ENCODE measurements at places on chromosomes 4 and X.
A peak's percentile ranks its signal among the peaks of the same experiment; 100 is the strongest.

GRCh38 chr4:112736718-112737135 lies 99.8 kb downstream of the LARP7 start:
- no peak for DNase-seq

GRCh38 chrX:18899796-18900380 lies 84.0 kb downstream of the PHKA2 start:
- DNase-seq = peak; percentile 21

GRCh38 chrX:6227453-6227835 lies 1.2 kb downstream of the NLGN4X start:
- peak; percentile 11 for DNase-seq

GRCh38 chr4:184329235-184329634 lies 111.6 kb upstream of the ENPP6 start:
- DNase-seq = peak; percentile 69

DNA sequence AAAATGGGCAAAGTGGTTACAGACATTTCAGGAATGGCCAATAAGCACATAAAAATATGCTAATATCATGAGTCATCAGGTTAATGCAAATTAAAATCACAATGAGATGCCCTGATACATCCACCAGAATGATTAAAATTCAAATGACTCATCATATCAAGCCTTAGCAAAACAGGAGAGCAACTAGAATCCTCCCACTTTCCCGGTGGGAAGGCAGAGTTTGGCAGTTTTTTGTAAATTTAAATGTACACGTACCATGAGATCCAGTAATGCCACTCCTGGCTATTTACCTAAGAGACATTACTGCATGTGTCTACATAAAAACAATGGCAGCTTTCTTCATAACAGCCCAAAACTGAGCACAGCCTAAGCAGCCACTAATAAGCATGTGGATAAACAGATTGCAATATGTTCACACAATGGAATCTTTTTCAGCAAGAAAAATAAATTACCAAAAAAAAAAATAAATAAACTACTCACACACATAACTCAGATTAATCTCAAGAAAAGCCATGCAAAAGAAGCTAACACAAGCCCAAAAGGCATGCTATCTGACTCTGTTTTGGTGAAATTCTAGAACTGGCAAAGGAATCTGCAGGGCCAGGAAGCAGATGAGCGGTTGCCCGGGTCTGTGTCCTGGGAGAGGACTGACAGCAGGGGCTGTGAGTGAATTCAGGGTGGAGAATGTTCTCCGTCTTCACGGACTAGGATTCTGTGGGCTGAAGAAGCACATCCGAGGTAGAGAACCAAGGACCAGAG lies 48.8 kb downstream of the AFAP1 start:
- DNase-seq = no peak

DNA sequence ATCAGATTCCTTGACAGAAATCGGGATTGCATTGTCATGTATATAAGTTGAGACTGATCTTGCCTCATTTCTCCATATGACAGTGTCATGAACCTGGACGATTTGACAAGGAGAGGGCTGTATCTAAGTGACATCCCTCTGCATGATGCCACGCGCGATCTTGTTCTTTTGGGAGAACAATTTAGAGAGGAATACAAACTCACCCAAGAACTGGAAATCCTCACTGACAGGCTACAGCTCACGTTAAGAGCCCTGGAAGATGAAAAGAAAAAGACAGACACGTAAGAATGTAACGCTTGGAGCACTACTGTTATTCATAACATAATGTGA lies 40.9 kb downstream of the GUCY1B1 start:
- no peak for DNase-seq

DNA sequence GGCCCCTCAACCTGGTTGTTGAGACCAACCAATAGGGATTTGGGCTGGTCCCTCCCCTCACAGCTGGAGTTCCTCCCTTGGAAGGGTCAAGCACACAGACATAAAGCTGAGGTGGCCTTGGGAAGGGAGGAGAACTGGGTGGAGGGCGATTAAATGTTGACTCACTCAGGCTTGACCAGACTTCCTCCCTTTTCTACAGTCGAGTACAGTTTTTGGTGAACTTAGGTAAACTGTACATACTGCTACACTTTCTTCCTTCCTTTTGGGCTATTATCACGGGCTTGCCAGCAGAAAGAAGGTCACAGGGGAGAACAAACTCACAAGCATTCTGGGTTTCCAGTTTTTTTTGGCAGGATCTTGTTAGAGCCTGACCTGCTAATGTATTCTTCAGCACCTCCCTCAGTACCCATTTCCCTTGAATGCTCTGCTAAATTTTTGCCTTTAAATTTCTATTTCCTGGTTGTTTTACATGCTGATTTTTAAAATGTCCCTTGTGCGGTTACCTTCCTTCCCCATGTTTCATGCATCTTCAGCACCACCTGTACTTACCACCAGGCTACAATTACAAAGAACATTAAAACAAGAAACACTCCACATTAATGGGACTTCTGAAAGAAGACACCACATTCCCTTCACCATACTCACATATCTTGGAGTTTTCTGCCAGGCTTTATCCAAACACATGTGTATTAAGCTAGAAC lies 135.2 kb upstream of the RASGEF1B start:
- DNase-seq = peak; percentile 92

DNA sequence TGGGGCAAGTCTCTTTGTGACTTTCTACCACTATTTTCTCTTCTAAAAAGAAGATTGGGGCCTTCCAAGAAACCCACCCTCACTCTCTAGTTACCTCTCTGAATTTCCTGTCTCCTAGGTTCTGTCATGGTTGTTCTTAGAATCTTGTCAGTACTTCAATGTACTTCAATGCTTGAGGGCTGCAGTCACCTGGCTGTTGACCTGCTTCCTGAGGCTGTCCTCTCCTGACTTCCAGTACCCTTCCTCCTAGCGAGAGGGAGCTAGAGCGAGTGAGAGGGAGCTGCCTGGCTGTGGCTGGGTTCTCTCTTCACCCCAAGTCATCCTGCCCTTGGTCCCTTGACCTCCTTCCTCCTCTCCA lies 17.7 kb downstream of the CD99L2 start:
- no peak for DNase-seq

GRCh38 chr4:55143858-55144257 lies 18.5 kb upstream of the KDR start:
- DNase-seq = no peak

DNA sequence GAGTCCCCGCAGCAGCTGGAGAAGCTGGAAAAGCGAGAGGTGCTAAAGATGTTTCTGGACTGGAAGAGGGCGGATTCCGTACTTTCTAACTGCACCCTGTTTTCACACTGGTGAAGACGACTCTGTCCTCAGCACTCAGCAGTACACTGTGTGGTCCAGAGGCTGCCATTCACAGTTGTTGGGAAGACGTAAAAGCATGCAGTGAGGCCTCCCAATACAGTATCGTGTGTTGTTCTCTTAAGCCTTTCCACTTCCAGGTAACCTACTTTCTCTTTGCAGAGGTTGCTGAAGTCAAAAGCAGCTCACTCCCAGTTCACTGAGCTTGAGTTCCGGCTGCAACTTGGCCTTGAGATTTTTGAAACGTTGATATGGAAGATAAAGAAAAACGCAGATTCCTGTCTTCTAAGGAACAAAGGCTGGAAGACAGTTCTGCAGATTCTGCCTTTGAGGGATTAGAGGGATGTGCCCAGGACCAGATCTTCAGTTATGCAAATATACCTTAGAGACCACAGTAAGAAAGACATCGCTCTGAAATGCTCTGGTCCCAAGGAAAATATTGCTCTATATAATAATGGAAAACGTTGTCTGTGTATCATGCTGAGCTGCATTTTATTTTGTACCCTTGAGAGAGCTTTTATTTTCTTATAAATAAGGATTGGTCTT lies 540.9 kb downstream of the TRIML1 start:
- no peak for DNase-seq

DNA sequence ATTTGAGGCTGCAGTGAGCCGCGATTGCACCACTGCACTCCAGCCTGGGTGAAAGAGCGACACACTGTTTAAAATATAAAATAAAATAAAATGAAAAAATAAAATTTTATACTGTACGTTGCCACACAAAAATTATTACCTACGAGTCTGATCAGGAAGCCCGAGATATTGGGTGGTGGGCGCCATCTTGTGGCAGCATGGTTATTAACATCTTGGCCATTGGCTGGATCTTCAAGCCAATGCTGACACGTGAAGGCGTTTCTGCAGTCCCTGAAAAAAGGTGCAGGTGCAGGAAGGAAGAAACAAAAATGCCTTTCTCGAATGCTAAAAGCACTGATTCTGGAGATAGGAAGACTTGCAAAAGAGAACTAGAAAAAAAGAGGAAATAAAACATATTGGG lies 4.9 kb upstream of the TLR8 start:
- DNase-seq = peak; percentile 46

GRCh38 chrX:15675490-15675921 lies 10.9 kb upstream of the CLTRN start:
- DNase-seq = no peak

DNA sequence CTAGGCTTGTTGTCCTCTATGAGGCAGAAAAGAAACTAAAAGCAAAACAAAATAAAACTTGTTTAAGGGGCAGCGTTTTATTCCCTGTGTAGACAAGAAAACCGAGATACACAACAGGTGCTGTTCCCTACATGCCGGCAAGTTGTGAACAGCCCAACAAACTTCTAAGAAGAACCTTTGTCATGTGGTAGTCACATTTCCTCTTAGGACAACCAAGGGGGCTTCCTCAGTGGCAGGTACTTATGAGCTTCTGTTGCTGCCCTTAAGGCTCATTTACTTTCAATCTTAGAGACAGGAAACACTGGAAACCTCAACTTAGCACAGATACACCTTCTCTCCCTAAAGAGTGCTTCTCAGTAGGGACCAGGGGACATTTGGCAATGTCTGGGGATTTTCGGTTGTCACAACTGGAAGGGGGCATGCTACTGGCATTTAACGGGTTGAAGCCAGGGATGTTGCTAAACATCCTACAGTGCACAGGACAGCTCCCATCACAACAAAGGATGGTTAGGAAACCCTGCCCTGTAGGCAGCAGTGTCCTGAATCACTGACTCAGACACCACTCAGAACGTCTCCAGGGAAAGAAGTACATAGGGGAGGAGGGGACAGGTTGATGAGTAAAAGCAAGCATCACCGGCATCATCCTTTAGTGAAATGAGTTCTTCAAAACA lies 111.0 kb downstream of the ASB9 start:
- DNase-seq = no peak

- DNase-seq = no peak
These were observed 299.3 kb downstream of the KCTD8 start for GRCh38 chr4:44149282-44149681.

DNA sequence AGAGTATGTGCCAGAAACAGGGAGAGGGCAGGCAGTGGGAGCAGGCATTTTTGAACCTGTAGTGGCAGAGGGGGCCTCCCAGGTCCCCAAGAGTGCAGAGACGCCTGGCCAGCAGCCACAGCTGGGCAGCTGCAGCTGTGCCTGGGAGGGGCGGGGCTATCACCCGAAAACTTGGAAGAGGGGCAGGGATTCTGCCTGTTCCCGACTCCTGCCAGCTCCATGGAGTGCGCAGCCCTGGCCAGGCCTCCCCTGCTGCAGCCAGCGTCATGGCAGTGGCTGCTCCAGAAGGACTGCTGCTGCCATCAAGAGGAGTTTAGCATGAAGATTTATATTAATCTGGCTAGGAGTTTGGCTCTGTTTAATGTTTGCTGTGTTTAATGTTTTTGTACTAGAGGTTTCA lies 532.1 kb upstream of the PITX2 start:
- DNase-seq = no peak

DNA sequence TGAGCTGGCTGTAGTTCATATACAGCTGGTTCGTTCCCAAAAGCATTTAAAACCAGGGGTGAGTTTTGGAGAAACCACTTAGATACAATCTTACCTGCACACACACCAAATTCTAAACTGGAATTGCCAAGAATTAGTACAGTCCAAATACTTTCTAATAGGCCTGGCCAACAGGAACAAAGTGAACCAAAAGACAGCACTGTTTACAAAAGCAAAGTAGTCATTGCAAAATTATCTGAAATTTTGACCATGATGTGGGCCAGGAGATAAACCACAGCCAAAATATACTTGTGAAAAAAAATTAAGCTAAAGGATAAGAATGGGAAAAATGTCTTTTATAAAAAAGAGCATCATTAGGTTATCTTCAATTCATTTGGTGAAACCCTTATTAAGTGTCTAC lies 37.9 kb upstream of the NAP1L5 start:
- no peak for DNase-seq

DNA sequence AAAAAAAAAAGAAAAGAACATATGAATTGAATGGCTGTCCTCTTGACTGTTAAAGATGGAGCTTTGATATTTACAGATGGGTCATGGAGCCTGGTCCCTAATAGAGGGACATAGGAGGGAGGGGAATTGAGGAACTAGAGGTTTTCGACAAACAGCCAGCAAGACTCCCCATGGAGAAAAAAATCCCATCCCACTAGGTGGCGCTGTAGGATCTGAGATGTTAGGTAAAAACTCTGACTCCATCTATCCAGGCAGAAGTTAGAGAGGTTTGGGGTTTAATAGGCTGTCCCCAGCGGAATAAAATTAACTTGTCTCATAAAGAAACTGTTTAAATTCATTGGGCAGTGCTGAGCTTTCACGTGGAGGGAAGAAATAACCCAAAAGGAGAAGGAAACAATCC lies 45.9 kb downstream of the HMGB2 start:
- peak; percentile 17 for DNase-seq

GRCh38 chr4:189049682-189050081 lies 891.0 kb upstream of the FRG1 start:
- DNase-seq = no peak

DNA sequence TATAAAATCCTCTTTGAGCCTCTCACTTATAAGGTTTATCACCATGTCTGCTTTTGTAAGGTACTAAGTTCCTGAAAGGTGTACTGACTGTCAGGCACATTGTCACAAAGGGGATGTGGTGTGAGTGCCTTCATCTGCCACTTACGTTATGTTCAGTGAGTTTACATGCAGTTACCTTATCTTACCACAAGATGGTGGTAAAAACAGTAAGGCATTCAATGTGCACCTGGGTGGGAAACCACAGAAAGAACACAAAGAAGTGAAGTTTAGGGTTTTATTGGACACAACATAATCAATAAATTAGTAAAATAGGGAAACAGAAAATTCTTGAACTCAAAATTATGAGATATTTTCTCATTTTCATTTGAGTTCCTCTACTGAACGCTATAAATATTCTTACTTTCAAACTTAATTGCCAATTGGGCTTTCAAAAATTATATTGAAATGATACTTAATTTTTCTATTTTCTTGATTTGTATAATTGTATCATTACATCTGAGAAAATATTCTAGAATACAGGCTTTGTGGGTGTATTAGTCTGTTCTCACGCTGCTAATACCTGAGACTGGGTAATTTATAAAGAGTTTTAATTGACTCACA lies 650.8 kb downstream of the PCDH7 start:
- DNase-seq = no peak

DNA sequence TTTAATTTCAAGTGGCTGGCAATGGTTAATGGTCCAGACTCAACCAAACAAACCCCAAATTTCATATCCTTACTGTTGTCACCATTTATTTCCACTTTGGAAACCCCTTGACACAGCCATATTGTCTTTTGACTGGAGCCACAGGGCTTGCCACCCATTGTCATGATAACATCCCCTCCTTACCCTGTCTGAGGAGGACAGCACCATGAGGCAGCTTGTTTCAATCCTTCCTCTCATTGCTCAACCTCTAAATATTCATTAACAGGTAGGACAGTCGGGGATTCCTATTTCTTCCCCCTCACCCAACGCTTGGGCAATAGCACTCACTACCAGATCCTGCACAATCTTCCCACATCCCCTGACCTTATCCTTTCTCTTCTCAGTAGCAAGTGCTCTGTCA lies 92.1 kb downstream of the CEP135 start:
- no peak for DNase-seq

Data from kidney (tissue), 22 donors.